SIG-M5 (cell line): ENCODE measurements at places on chromosomes 12 and 14.

DNA sequence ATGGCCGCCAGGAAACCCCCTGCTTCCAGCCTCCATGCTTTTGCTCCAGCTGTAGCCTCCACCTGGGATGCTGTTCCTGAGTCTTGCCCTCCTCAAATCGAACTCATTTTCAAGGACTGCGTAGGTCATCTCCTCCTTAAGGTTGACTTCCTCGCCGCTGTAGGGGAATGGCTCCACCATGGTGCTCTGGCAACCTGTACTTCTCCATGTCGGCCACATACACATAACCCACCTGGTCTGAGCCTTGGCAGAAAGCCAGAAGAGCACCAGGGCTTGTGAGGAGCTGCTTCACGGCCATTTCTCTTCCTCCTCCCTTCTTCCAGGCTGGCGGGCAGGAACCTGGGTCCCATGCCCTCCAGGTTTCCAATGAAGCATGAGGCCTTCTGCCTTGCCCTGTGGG lies 36.7 kb upstream of the BEGAIN start:
- no peak for DNase-seq

DNA sequence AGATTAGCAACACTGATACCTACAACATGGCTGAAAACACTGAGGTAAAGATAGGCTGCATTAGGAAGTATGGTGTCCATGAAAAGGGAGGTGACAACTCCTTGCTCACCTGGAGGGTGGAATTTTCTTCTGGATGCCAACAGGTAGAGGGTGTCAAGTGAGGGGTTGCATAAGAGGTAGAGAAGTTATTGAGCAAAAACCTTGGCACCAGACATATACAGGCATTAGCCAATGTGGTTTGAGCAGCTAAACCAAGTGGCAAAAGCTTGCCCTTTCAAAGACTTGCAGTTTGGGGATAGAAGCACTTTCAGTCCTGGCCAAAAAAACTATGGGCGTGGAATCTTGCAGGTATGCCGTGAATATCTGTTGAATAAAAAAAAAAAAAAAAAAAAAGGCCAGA lies 3.8 kb downstream of the RITA1 start:
- no peak for DNase-seq

GRCh38 chr14:67618617-67619063 lies 1.1 kb upstream of the ARG2 start:
- peak; percentile 8 for DNase-seq

DNA sequence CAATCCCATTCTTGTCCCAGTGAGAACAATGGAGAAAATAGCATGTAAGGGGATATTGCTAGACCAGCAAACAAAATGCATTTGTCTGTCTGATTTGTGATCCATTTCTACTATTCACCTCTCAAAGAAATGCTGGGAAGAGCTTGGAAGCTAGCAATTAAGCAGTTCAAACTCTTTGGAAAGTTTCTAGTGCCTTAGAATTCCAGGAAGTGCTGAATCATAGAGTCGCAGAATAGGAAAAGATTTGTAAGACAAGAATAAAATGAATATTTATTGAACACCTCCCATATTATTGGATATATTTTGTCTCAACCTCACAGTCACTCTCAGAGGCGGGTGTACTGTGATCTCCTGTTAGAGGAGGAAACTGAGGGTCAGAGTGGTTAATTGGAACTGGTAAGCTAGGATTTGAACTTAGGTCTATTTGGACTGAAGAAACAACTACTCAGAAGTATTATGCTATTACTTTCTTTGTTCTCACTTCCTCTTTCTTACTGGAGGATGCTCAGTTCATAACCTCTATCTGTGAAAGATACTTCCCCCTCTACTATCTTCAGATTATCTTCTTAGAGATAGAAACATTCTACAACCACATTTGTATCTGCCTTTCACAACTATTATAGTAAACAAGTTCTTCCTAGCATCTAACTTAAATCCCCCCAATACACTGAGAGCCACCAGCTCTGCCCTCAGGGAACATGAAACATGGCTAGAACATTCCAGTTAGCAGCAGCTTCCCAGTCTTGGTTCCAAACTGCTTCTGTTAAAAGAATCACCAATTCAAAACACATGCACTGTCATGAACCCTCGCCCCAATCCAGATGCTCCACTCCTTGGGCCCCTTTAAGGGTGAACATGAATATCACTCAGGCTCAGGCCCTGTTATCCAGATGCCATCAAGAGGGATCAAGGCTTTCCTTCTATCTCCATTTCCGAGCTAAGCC lies 64.2 kb downstream of the DRAM1 start:
- DNase-seq: peak; percentile 56

GRCh38 chr12:90027889-90028634 lies 319.4 kb upstream of the ATP2B1 start:
- DNase-seq: no peak

GRCh38 chr12:7066596-7066995 lies 6.1 kb downstream of the C1S start:
- DNase-seq: no peak

- no peak for DNase-seq
Observed at GRCh38 chr14:67473290-67474082, 15.0 kb downstream of the TMEM229B start.

GRCh38 chr14:78316052-78316451 lies 145.9 kb downstream of the NRXN3 start:
- DNase-seq: no peak

GRCh38 chr12:50612882-50613281 lies 108.1 kb downstream of the DIP2B start:
- DNase-seq: no peak

- no peak for DNase-seq
Observed at GRCh38 chr14:61176686-61177085, 104.5 kb downstream of the TMEM30B start.

- no peak for DNase-seq
Observed at GRCh38 chr12:102913453-102914226, 3.4 kb downstream of the PAH start.

DNA sequence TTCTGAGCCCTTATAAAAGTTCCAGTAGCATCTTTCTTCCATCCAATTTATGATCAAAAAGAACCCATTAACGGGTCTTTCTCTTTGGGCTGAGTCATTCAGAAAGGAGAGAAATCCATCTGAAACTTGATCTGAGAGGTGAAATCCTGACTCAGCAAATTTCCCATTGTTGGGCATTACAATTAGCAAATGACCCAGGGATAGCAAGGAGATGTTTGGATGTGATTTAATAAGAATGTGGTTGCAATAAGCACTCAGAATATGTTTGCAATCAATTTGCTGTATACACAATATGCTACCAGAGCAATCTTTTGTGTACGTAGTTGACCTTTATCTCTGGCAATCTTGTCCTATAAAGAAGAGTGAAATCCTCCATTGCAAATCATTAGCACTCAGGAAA lies 122.7 kb downstream of the CCDC60 start:
- DNase-seq: no peak

DNA sequence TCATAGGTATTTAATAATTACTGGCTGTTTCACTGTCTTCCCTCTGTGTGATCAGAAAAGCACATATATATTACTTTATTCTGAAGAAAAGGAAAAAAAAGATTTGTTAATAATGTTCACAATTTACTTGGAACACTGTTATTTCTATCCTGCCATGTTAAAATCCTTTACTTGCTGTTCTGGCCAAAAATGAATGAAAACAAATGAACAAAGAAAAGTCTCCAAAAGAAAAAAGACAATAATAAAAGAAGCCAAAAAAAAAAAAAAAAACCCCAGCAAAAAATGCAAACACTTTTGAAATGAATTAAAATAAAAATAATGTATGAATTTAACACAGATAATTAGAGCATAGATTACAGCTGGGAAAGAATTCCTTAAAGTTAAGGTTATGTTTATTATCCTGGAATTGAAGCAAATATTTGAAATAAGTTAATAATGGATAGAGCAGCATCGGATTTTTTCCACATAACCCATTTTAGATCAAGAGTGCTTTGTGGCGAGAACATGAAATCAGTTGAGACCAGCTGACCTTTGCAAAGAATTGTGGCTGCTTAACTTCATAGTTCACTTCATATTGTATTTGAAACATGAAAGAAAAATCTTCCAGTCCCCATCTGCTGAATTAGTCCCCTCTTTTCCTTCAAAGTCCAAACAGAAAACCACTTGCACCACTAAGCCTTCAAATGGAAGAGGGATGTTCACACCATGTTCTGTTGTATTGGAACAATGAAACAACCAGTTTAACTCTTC lies 444.8 kb downstream of the ADAMTS20 start:
- no peak for DNase-seq
